ENCODE measurements at places on chromosomes 6 and 20.

DNA sequence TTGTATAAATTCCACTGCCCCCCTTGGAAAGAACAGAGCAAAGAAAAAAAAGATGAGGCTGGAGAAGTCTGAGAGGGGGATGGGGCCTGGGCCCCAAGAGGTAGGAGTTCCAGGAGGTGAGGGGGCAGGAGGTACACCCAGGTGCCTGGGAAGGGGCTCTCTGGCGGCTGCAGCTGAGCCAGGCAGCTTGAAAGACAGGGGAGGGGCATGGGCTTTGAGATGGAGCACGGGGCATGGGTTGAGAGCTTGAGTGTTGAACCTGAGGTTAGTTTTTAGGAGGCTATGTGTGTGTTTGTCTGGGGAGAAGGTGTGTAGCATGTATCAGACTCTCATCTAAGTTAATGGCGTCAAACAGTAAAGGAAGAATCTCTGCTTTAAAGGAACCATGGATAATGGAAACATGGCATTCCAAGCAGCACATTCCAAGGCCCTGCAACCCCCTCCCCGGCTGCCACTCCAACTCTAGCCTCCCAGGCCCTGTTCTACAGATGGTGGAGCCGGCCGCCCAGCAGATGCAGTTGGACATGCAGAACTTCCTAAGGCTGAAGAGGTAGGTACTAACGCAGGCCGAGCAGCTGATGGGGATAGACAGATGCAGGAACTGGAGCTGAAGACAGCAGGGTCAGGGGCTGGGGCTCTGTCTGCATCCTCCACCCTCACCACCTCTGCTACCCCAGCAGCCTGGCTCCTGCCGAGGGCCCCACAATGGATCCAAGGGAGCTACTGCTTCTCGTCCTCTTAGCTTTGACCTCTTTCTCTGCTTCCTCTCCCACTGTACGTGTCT lies 42.1 kb downstream of the MDFI start:
- DNase-seq = no peak

- DNase-seq = no peak
These were observed 627.4 kb upstream of the CITED2 start for GRCh38 chr6:140001821-140002341.

DNA sequence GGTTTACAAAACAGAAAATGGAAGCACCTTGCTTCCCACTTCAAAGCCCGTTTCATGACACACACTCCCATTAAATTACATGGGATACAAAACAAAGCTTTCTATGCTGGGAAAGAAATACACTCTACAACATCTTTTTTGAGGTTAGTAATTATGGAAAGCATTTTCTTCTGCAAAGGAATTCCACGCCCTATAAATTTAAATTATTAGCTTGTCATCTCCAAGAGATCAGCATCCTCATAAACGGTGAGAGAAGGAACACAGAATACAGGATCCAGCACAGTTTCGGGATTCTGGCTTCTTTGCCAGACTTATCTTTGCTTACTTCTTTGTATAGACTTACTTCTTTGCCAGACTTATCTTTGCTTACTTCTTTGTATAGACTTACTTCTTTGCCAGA lies 1.3 kb upstream of the SMPDL3A start:
- no peak for DNase-seq

DNA sequence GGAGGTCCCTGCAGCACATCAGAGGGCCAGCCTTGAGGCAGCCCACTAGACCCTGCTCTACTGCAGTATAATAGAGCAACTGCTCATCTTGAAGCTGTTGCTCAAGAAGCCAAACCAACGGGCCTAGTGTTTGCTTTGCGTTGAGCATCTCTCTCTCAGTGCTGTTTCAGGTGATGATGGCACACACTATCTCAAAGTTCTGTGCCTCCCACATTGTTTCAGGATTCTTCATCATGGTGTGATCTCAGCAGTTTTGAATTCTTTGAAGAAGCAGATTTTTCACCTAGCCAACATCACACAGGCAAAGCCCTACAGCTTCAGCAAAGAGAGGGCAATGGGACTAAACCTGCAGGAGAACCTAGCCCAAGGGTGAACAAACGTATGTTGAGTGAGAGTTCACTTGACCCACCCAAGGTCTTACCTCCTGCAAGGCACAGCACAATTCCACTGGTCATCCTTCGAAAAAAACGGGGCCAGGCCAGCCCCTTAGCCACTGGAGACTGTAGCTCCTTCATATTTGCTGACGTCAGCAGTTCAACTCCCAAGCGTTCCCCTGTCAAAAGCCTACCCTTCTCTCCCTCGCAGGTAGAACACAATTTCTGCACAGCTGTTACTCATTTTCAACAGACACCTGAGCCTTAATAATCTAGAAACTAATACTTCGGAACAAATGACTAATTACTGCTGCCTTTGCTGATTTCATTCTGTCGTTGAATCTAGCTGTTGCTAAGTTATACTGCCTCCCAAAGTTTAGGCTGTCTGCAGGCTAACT lies 15.8 kb downstream of the MYB start:
- DNase-seq = peak; percentile 4

GRCh38 chr6:76697585-76697984 lies 625.1 kb upstream of the IMPG1 start:
- no peak for DNase-seq

GRCh38 chr20:59223182-59223601 lies 59.6 kb downstream of the ZNF831 start:
- no peak for DNase-seq

DNA sequence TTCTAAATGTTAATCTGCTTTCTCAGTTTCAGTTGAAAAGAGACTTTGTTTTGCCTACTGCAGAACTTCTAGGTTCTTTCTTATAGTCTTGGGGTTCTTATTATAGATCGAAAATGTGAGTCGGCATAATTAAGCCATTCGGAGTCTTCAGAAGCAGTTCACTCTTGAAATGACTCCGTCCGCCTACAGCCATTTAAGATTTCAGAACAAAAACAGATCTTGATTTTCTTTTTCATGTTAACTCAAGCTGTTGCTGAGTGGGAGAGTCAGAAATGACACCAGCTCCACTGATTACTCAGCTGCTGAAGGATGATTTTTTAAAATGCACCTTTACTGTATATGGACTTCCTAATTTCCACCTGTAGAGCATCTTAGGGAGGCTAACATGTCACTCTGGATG lies 15.9 kb downstream of the PRDM1 start:
- peak; percentile 45 for DNase-seq

- no peak for DNase-seq
These were observed 110.6 kb downstream of the FNDC1 start for GRCh38 chr6:159279790-159280277.

DNA sequence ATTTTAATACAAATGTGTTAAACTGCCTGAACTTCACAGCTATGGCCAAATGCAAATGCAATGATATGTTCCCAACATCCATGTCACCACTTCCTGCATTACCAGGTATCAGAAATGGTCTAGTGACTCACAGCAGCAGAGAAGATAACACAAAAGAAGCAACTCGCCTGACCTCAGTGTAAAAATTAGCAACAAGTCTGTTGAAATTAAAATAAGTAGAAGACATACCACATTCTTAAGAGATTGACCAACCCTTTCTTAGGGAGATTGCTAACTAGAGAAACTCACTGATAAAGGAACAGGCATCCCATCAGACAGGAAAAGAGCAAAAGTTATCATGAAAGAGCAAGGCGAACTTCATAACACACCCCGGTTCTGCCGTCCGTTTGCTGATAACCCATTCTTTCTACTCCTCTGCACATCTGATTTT lies 45.1 kb downstream of the RNASET2 start:
- DNase-seq = no peak

Data from CD4-positive, alpha-beta T cell treated with Interleukin-4 for 4 hours (primary cell).